ENCODE measurements at places on chromosomes 7 and 10. TPM values are rescaled to one million over a fixed set of nuclear protein-coding genes. Genes with fewer than 3 reads are reported as not detected.

PAPSS2 gene
- total RNA-seq: 6.8 TPM

CALHM3 gene
- not detected for total RNA-seq

DPP6 gene
- not detected for total RNA-seq

- no peak for DNase-seq
These were observed 50.9 kb downstream of the ANK3 start for GRCh38 chr10:60338786-60339185.

GRCh38 chr10:17029239-17029580 is 100.4 kb downstream of the CUBN start:
- DNase-seq: no peak

DNA sequence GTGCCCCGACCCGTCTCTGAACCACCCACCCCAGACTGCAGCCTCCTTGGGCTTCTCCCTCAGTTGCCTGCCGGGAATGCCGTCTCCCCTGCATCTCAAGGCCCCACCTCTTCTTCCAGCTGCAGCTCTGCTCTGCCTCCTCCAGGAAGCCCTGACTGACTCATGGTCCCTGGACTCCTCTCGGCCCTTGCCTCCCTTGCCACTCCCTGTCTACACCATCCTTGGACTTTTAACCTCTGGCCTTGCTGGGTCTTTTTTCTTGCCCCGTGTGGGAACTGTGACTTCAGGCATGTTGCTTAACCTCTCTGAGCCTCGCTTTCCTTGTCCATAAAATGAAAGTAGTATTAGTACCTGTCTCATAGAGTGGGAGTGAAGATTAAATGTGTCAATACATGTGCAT is 56.3 kb downstream of the C10orf105 start:
- no peak for DNase-seq

GRCh38 chr7:79523436-79523835 is 70.0 kb upstream of the MAGI2 start:
- no peak for DNase-seq

DNA sequence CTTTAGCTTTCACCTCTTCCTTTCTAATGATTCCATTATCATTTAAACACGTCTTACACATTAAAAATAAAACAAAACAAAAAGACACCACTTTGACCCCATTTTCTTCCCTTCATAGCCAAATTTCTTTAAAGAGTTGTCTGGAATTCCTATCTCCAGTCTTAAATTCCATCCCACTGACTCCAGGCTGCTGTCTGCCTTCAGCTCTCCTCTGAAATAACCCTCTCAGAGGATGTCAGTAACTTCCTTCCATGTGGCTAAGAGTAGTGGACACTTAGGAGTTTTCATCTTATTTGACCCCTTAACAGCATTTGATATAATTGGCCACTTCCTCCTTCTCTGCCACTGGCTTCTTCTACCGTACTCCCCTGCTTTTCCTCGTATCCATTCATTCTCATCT is 69.6 kb upstream of the MKX start:
- DNase-seq: no peak

DNA sequence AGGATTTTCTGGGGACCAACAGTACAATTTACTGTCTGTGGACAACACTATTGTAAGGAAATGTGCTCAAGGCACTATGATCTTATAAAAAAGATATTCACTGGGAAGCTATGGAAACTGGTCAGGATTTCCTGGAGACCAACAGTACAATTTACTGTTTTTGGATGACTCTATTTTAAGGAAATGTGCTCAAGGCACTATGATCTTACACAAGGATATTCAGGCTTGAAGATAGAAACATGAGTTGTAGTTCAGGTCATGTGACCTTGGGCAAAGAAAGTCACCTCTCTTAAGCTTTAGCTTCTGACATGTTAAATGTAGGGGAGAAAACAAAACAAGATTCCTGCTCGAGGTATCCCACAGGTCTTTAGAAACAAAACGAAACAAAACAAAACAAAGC is 1.7 kb upstream of the ITPRID1 start:
- no peak for DNase-seq

- no peak for DNase-seq
These were observed 733.5 kb downstream of the ZWINT start for GRCh38 chr10:55627501-55628051.
